ENCODE measurements at places on chromosomes 4 and X.

- DNase-seq, result no peak
Observed at GRCh38 chrX:100600758-100601157, 16.0 kb downstream of the TNMD start.

DNA sequence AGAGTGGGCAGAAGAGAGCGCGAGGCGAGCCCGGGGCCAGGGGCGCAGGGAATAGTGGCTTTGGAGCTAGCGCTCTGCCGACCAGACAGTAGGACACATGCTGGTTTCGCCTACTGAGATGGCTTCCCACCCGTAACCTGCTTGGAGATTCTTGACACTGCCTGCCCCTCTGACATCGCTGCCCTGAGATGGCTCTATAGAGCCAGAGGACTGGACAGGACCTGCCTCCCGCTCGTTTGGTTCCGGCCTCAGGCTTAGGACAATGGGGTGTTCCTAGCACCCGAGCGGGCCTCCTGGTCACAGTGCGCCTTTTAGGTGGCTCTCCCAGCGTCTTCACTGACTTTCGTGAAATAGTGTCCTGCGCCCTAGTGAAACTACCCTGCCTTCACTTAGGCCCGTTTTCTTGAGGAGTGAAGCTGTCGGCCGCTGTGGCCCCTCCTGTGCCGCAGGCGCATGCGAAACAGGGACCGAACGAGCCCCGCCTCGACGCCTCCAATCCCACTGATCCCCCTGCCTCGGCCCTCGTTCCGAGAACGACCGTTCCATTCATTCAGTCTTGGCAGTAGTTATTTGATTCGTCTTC lies 608 bp downstream of the TAF1 start:
- DNase-seq, result no peak

- DNase-seq, result no peak
Observed at GRCh38 chr4:8171266-8171665, 12.7 kb upstream of the ABLIM2 start.

- DNase-seq, result no peak
Observed at GRCh38 chr4:109294006-109294405, 8.5 kb downstream of the COL25A1 start.

- DNase-seq, result no peak
Observed at GRCh38 chrX:150663073-150663472, 30.1 kb upstream of the MTMR1 start.

DNA sequence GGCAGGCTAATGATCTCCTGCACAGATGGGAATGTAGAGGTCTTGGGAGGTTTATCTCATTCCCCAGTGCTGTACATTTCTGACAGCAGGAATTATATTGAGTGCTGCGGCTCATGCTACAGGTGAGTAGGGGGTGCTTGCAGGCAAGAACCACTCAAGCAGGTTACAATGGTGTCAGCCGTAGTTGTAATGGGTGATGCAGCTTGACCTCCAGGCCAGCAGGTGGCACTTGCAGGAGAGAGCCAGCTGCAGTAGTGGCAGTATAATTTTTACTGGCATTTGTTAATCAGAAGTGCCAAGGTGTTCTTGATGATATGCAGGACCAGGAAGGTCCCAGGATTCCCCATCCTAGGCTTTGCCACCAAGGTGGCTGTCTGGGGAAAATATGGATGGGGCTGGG lies 759.6 kb upstream of the NDST4 start:
- no peak for DNase-seq

DNA sequence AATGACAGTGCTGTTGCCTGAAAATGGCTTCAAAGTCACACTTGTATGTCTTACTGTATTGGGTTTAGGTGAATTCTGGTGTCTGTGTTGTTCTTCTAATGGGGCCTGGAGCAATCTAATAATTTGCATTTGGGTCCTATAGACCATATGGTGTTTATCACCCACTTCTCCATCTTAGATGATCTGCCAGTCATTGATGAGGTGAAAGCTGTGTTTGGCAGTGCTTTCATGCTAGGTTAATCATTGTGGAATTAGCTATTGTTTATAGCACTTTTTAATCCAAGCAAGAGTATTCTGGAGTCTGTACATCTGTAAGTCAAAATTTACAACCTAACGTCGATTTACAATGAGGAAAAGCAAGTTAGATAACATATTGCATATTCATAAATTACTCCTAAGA lies 572.2 kb upstream of the MAGEB2 start:
- DNase-seq, result no peak

GRCh38 chr4:104751468-104751867 lies 256.8 kb upstream of the CXXC4 start:
- DNase-seq, result no peak

DNA sequence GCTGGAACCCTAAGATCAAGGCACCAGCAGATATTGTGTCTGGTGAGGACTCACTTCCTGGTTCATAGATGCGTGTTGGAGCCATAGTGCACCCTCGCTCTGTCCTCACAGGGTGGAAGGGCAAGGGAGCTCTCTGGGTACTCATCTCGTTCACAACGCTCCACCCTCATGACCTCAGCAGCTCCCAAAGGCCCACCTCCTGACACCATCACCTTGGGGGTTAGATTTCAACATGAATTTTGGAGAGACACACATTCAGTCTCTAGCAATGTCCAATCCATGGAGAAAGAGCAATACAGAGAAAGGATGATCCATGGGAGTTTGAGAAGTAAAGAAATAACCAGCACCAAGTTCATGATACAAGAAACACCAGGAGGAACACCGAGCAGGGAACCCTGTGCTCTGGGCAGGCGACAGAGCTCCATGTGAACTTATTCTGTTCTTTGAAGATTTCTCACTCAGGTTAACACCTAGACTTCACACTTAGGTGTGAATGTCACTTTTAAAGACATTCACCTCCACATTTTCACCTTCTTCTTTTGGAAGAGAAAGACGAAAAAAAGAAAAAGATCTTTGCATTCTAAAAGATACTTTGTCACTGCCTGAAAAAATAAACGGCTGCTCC lies 171.8 kb upstream of the FAM9B start:
- DNase-seq, result no peak

GRCh38 chrX:32448320-32448719 lies 763.0 kb downstream of the DMD start:
- DNase-seq, result no peak

GRCh38 chr4:53507671-53508286 lies 83.5 kb downstream of the LNX1 start:
- DNase-seq, result no peak

GRCh38 chrX:20522420-20522819 lies 255.7 kb upstream of the RPS6KA3 start:
- DNase-seq, result no peak

DNA sequence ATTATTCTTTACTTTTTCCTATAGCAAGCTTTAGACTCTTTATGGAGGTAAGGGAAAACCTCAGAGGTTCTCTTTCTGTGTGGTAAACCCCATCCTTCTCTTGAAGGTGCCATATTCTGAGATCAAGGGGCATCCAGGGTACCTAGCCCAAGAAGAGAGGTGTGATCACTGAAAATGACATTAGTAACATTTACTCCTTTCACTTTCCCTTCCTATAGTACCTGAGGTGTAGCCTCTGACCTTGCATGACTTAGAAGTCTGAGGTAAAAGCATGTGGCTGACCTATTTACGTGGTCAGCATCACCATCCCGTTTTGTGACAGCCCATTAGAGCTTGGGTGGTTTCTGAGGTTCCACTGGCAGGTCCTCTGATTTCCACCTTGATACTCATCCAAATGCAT lies 25.7 kb downstream of the SGMS2 start:
- DNase-seq, result no peak

- no peak for DNase-seq
Observed at GRCh38 chrX:105876658-105877057, 54.3 kb downstream of the NRK start.

DNA sequence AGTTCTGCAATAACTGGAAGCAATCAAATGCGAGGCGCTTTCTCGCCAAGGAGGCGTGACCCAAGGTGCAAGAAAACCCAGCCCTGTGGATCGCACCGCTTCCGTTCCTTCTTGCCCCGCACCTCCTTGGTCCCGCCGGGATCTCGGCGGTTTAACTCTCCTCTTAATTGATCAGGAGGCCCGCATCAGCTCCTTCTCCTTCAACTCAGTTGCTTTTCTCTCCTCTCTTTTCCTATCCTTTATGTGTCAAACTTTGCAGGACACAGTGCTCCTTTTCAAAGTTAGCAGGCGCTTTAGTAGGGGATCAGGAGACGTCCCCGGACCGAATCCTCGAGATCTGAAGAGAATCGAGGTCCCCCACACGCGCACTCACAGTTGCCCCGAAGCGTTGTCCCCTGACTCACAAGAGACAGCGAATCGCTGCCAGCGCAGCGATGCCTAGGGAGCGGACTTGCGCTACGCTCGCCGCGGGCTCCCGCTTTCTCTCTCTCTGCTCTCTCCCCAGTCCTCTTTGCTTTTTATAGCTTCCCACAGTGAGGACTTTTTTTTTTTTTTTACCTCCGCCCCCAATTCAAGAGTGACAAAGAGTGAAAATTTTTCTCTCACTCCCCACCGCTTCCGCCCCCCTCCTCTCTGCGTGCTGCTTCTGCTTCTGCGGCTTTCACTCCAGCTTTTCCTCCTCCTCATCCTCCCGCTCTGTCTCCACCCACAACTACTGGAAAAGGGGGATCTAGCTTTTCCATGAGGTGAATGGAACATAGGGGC lies at the start of gene DKK2:
Gene DKK2 (minus strand): TSS at position 495 of the 765 bp plus-strand sequence. CDS start 722 bp downstream, outside the sequence.
- DNase-seq, result no peak
